ENCODE measurements at places on chromosomes 16 and 17.

- no peak for DNase-seq
Measured at GRCh38 chr16:35174016-35174415, 1714.6 kb downstream of the TP53TG3F start.

DNA sequence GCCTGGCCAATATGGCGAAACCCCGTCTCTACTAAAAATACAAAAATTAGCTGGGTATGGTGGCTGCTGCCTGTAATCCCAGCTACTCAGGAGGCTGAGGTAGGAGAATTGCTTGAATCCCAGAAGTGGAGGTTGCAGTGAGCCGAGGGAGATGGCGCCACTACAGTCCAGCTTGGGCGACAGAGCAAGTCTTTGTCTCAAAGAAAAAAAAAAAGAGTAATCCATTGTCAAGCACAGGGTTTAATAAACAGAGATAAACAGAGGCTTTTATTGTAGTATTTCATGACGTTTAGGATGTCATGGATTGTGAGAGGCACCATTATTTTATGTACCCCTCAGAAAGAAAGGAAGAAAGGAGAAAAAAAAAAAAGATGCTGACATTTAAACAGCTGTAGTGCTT is 75.2 kb upstream of the RNU2-1 start:
- no peak for DNase-seq

DNA sequence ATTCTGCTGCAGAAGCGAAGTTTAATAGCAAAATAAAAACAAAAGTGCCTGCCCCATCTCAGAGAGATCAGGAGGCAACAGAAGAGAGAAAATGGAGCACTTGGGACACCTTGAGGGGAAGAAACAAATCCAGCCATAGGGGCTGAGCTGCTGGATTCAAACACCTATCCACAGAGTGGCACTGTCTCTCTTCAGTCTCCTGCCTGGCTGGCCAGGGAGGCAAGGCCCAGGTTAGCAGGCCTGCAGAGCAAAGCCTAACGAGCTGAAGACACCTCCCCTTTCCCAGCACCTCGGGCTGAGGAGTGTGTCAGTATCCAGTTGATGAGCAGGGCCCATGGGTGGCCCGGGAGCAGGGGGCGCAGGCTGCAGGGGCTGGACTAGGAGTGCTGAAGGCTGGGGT is 8.8 kb upstream of the KRT31 start:
- peak; percentile 11 for DNase-seq

- no peak for DNase-seq
Measured at GRCh38 chr16:24125214-24125613, 130.9 kb upstream of the CACNG3 start.

GRCh38 chr17:68777243-68777855 is 176.2 kb upstream of the FAM20A start:
- peak; percentile 81 for DNase-seq

DNA sequence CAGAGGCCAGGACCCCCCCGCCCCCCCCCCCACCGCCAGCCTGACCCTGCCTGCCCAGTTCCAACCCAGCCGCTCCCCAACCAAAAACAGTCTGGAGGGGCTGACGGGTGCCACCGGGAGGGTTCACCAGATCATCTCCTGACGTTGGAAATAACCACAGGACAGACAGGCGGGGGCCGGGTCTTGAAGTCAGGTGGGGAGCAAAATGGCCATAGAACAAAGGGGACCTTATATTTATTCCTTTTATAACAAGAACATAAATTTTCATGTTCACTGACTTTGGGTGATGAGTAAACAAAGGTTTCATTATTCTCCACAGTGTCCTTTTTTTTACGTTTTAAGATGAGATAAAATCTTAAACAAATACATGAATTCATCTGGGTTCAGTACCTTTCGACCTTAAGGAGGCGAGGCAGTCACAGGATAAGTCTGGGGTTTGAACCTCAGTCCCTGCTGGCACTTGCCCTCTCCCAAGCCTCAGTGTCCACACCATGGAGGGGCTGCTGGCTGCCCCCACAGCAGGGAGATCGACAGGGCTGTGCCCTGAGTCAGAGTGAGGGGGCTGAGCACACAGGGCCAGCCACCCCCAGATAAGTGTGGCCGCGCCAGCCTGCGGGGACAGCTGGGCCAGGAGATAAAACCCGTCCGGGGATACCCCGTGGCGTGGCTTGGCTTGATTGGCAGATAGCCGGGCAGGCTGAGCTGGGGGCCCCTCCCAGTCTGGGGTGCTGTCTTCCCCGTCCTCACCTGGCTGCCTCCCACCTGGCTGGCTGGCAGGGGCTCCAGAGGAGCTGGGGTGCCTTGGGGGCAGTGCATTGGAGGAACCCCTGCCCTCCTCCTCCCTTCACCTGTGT is 15.0 kb downstream of the SLC7A5 start:
- DNase-seq = no peak

GRCh38 chr17:7577327-7578199 is 1.9 kb upstream of the CD68 start:
- no peak for DNase-seq

- no peak for DNase-seq
Measured at GRCh38 chr17:19426631-19427030, 15.6 kb downstream of the RNF112 start.

DNA sequence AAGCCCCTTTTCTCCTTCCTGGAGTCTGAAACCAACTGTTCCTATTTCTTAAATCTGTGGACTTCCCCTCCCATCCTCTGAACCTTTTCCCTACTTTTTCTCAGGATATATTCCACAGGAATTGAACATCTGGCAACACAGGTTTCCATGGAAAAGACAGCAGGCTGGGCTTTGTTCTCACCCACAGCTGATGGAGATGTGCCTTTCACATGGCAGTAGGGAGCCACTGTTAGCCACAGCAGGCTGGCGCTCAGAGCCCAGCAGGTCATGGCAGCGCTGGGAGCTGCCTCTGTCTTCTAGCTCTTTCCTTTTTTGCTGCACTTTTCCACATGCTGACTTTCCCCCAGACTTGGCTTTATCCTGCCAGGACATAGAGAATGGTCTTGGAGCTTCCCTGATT is 116.4 kb upstream of the NLRP1 start:
- DNase-seq = no peak

DNA sequence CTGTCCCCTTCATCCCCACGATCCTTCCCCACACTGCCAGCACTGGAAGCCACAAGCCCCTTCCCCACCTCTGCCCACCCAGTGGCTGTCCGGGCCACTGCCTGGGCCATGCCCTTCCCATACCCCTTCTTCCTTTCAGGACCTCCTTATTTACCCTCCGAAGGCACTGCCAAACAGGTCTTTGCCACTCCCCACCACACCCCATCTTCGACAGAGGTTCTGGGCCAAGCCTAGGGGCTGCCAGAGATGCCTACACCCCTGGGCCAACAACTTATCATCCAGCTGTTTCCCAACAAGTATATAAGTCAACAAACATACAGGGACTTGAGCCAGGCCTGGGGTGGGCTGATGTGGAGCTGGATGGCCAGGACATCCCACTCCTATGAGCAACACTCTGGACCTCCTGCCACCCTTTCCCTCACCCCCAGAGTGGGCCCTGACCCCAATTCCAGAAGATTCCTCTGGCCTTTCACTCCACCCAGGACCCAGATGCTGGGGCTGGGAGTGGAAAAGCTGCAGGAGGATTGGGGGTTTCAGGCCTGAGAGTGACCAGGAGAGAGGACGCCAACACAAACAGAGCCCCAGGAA is 1.5 kb upstream of the PPP1R1B start:
- DNase-seq = no peak

GRCh38 chr16:11613381-11614303 is 26.9 kb upstream of the LITAF start:
- DNase-seq = no peak

- DNase-seq = no peak
Measured at GRCh38 chr17:30116345-30116660, 313 bp upstream of the NSRP1 start.

GRCh38 chr16:82685526-82685925 is 58.8 kb downstream of the CDH13 start:
- no peak for DNase-seq
